ENCODE measurements at places on chromosomes 13 and 19.
A peak's percentile ranks its signal among the peaks of the same experiment; 100 is the strongest.

GRCh38 chr19:944171-944567 is 18.3 kb downstream of the ARID3A start:
- DNase-seq, result no peak

- no peak for DNase-seq
Observed at GRCh38 chr19:20072936-20073335, 4.9 kb upstream of the ZNF90 start.

GRCh38 chr19:37332839-37333238 is 38.1 kb upstream of the ZNF527 start:
- DNase-seq, result no peak

- DNase-seq, result no peak
Observed at GRCh38 chr13:97223037-97223710, 1.0 kb downstream of the MBNL2 start.

GRCh38 chr19:38763795-38764220 is 9.5 kb downstream of the LGALS7 start:
- no peak for DNase-seq

GRCh38 chr13:98997738-98998641 is 20.1 kb upstream of the DOCK9 start:
- no peak for DNase-seq

GRCh38 chr13:33119022-33119781 is 103.0 kb downstream of the KL start:
- no peak for DNase-seq

- no peak for DNase-seq
Observed at GRCh38 chr13:112840472-112841302, 128.3 kb upstream of the MCF2L start.

DNA sequence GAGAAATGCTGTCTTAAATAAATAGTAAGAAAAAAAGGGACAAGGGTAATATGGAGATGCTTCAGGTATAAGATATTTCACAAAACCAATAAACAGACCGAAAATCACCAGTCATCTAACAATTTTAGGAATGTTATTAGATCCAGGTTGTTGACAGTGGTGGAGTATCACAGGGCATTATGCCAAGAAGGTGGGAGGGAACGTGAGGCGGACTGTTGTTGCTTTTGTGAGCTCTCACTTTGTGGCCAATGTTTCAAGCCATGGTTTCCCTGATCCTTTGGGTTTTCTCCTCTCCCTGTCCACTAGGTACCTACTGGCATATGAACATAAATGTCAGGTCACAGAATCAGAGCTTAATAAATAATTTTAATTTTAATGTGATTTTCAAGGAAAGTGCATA is 790.3 kb upstream of the SLITRK1 start:
- DNase-seq, result no peak

DNA sequence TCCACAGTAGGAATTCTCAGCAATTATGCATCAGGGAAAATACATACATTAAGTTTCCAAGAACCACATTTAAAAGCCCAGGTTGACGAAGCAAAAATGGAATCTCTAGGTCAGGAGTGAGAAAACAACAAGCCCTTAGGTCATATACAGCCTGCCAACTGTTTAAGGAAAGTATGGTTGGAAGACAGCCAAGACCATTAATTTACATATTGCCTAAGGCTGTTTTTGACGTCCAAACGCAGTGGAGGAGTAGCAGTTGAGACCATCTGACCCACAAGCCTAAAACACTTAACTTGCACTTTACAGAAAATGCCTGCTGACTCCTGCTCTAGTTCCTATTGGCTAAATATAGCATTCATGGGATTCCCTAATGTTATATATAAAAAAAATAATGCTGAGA is 299.0 kb downstream of the ITGBL1 start:
- DNase-seq, result peak; percentile 22

DNA sequence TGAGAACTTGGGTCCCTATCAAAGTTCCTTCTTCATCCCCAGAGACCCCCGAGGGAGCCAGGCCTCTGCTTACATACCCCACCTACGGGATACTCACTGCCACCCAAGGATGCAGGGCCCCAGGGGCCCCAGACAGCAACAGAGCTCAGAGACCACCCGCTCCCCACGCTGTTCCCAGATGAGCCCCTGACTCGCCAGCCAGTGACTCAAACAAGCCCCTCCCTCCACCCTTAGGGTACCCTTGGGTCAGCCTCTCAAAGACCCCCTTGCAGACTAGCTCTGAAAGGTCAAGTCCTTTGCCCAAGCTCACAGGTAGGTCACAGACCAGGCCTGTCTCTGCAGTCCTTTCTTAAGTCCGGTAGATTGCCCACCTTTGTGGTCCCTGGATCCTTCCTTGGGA is 45.7 kb downstream of the CD320 start:
- DNase-seq, result no peak

DNA sequence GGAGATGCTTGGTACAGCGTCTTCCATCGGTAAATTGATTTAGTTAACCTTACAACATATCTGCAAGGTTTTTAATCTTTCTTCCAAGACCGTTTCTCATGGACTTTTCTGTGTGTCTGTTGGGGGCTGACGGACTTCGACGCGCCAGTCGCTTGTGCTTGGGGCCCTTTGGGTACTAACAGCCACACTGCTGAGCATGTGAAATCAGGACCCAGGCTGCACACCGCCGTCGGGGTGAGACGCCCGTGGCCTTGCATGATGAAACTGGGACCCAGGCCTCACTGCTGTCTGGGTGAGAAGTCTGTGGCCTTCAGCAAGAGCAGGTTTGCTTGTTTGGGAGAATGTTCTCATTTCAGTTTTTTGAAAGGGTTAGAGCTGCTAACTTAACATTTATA is 9.8 kb downstream of the ATP4B start:
- no peak for DNase-seq

- DNase-seq, result no peak
Observed at GRCh38 chr13:33690354-33690753, 127.6 kb upstream of the RFC3 start.

DNA sequence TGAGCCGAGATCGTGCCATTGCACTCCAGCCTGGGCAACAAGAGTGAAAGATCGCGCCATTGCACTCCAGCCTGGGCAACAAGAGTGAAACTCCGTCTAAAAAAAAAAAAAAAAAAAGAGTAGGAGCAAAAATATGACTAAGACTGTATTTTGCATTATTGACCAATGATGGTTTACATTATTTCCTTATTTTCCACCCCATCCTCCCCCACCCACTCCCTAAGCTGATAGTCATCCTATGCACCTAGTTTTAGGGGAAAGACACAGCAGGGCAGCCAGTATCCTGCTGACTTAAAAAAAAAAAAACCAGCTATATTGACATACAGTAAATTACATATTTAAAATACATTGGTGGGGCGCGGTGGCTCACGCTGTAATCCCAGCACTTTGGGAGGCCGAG is 25.1 kb downstream of the VAV1 start:
- DNase-seq, result no peak

GRCh38 chr19:39078436-39079200 is 5.5 kb upstream of the ACP7 start:
- no peak for DNase-seq

- DNase-seq, result no peak
Observed at GRCh38 chr13:58620176-58620575, 988.6 kb downstream of the PCDH17 start.

GRCh38 chr19:29381353-29382203 is 144.2 kb upstream of the VSTM2B start:
- no peak for DNase-seq

GRCh38 chr13:80086304-80086721 is 254.6 kb downstream of the SPRY2 start:
- DNase-seq, result no peak
